ENCODE measurements at places on chromosomes 4 and X. TPM values are rescaled to one million over a fixed set of nuclear protein-coding genes. Genes with fewer than 3 reads are reported as not detected.
A peak's percentile ranks its signal among the peaks of the same experiment; 100 is the strongest.

SSX4 gene
- total RNA-seq = not detected

- DNase-seq = no peak
These were observed 37.7 kb downstream of the PARM1 start for GRCh38 chr4:74970577-74970976.

GRCh38 chr4:172149329-172149728, 336.1 kb downstream of the GALNTL6 start:
- DNase-seq = no peak

JADE3 gene
- total RNA-seq = 7.1 TPM

PCDH18 gene
- total RNA-seq = 108 TPM

DNA sequence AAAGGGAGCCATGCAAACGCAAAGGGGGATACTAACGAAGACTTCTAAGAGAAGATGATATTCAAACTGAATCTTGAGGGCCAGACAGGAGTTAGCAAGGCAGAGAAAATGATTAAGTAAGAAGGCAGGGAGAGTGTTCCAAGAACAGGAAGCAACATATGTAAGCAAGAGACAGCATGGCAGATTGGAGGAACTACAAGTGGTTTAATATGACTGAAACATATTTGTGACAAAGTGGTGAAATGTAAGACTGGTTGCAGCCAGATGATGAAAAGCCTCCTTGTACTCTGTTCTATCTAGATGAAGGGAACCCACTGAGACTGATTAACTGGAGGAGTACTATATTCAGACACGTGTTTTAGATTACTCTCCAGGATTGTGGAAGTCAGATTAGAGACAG, 116.6 kb upstream of the DIAPH2 start:
- no peak for DNase-seq

GRCh38 chrX:22882543-22882942, 117.2 kb upstream of the DDX53 start:
- no peak for DNase-seq

XAGE1A gene
- not detected for total RNA-seq

DNA sequence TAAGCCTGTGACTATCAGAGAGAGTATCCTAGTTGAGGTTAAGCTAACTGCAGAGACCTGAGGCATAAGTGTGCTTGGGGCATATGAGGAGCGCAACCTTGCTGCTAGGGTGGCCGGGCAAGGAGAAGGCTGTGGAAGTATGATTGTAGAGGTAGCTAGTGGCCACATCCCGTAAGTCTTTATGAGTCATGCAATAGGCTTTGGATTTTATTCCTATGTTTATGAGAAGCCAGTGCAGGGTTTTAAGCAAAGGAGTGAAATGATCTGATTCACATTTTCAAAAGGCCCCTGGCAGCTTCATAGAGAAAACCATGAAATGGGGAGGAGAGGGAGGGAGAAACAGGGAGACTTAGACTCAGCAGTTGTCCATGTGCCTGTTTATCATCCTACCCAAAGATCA, 92.1 kb upstream of the WDFY3 start:
- DNase-seq = no peak

DNA sequence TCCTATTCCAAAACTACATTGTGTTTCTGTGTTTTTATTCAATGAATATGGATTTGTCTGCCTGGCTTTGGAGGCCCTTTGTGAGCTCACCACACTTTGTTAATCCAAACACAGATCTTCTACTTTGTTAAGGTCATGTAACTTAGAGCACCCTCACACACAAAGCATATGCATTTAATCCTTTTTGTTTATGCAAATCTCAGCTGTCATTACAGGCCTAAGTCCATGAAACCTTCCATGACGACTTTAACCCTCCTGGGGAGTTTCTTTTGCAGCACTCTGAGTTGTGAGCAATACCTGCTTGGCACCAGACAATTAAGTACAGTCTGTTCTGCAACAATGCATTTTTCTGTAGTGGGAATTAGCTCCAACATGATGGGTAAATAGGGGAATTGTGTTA, 14.9 kb downstream of the CCSER1 start:
- DNase-seq = no peak

GRCh38 chr4:182729516-182729915, 187.7 kb downstream of the DCTD start:
- DNase-seq = no peak

GRCh38 chr4:109729718-109730618, at the start of gene PLA2G12A:
TSS of gene PLA2G12A (minus strand) at chr4:109730070. CDS start at chr4:109729809, 261 bp downstream.
- peak; percentile 82 for DNase-seq

GRCh38 chrX:101918751-101919150, 13.1 kb downstream of the ZMAT1 start:
- no peak for DNase-seq

XAGE2 gene
- total RNA-seq = not detected

- DNase-seq = no peak
These were observed 139.9 kb downstream of the CPE start for GRCh38 chr4:165518686-165519085.

VSIG4 gene
- 150 TPM for total RNA-seq

- no peak for DNase-seq
These were observed 28.8 kb upstream of the PPP2R2C start for GRCh38 chr4:6501171-6501570.

EPGN gene
- total RNA-seq = not detected

DNA sequence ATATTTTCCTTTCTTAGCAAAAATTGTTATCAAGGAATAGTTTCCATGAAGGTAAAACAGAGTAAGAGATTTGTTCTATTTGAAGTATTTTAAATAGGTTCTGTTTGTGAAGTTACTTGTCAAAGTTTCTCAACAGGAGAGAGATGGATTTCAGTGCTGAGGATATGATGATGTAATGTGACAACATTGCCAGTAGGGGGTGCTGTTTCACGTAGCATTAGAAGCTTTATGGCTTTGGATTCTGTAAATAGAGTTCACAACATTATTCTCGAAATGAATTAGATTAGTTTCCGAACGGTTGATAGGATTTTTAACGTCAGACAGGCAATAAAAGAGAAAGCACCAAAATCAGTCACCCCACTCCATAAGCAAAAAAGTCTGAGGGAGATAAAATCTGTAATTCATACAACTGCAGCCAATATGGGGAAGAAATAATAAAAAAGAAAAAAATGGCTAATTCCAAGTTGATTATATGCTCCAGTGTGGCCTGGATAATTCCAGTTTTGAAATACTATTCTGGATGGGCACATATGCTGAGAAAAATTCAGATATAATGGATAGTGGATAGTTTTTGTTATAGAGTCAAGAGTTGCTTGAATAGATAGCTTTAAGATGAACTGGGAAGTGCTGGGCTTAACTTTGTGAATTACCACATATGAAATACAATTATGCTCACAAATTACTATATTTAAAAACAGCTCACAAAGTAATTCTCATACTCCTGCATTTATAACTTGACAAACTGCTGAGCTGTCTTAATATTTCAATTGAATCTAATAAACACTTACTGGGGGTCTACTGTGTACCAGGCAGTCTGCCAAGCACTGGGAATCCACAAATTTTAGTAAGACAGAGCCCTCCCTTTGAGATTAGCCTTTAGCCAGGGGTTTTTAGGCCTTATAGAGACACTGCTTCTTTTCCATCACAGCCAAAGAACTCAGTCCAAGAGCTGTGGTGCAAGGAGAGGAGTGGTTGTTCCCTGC, 109.1 kb downstream of the GPAT3 start:
- no peak for DNase-seq

DNA sequence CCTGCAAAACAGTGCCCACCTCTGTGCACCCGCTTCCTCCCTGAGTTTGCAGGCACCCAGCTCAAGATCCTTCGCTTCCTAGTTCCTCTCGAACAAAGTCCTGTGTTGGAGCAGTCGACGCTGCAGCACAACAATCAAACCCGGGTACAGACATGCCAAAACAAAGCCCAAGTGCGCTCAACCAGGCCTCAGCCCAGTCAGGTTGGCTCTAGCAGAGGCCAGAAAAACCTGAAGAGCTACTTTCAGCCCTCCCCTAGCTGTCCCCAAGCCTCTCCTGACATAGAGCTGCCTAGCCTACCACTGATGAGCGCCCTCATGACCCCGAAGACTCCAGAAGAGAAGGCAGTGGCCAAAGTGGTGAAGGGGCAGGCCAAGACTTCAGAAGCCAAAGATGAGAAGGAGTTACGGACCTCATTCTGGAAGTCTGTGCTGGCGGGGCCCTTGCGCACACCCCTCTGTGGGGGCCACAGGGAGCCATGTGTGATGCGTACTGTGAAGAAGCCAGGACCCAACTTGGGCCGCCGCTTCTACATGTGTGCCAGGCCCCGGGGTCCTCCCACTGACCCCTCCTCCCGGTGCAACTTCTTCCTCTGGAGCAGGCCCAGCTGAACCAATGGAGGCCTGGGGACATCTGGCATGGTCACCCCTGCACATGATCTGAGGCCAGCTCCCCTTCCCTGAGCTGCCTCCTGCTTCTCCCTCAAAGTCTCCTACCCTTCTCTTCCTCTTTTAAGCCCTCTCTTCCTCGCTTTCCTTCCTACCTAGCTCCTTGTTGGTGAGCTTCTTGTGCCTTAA, 6.9 kb downstream of the APEX2 start:
- DNase-seq = no peak

DNA sequence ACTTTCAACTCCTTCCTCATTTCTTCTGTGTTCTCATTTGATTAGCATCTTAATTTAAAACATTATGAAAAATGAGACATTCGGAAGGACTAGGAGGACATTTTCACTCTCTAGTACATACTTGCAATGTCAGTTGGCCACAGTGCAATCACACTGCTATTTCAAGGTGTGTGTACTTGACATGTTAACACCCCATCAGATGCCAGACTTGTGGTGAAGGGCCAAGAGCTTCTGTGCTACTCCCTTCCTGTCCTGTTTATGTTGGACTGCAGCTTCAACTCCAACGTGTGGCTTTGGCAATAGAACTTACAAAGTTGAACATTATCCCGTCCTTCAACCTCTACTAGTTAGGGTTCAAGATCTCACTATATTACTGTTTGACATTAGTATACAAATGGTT, 221.0 kb downstream of the PALLD start:
- no peak for DNase-seq

DIPK2B gene
- total RNA-seq = 4.5 TPM

- DNase-seq = no peak
These were observed 141.3 kb downstream of the LDB2 start for GRCh38 chr4:16757080-16757521.

NAT8L gene
- total RNA-seq = 0.36 TPM

REELD1 gene
- not detected for total RNA-seq

RTL5 gene
- total RNA-seq = 2.7 TPM

DNA sequence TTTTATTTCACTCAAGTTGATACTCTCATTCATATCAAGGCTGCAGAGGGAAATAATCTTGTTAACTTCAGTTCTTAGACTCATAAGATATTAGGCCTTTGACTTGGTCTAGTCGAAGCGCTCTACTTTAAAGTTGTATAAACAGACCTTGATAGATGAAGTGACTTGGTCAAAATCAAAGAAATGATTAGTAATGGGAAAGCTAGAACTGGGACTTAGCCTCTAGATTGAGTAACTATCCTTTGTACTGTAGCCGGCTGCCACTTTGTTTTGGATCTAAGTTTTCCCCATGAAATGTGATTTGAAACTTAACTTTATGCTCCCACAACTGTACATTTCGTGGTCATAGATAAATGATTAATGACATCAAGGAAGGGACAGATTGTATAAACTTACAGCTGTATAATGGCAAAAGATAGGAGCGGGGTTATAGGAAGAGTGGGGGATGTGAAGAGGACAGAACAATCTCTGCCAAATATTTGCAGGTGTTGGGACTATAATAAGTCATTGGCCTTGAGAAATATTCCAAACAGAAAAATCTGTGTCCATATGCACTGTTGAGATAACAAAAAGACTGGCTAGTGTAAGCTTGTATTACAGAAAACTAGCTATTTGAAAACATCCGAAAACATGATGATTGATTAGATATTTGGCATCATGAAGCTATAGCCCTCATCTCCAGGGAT, 17.2 kb downstream of the MID2 start:
- DNase-seq = no peak

DNA sequence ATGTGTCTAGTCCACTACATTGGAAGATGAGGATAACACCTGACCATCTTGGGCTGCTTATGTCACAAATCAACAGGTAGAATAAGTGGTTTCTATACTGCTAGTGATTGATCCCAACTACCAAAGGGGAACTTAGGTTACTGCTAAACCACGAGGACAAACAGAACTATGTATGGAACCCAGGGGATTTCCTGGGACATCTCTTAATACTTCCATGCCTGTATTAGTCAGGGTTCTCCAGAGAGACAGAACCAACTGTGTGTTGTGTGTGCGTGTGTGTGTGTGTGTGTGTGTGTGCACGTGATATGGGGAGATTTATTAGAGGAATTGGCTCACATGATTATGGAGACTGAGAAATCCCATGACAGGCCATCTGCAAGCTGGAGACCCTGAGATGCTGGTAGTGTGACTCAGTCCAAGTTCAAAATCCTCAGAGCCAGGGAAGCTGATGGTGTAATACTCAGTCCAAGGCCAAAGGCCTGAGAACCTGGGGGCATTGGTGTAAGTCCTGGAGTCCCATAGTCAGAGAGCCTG, 16.2 kb upstream of the AFF1 start:
- DNase-seq = no peak

DNA sequence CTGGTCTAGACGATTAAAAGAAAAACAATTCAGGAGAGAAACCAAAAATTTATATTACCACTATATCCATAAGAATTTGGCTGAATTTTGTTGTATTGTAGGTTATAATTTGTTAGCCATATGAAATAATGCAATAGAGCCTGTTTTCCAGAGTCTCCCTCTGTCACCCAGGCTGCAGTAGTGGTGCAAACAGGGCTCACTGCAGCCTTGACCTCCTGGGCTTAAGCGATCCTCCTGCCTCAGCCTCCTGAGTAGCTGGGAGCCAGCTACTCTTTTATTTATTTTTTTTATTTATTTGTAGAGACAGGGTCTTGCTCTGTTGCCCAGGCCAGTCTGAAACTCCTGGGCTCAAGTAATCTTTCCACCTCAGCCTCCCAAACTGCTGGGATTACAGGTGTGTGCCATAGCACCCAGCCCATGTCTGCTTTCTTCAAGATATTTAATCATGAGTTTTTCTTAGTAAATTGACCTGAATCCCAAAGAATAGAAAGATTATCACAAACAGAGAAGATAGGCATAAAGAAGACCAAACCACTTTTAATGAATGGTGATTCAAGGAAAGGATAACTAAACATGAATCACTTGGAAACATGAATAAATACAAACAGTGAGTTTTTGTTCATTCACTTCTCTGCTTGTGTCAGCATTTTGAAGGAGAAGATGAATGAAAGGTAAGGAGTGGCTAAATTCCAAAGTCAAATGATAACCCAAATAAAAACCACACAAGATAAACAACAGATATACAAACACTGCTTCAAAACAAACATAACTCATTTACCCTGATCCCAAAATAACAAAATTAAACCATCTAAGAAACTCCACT, 82.1 kb downstream of the PPP3CA start:
- no peak for DNase-seq

CDKL5 gene
- 5.2 TPM for total RNA-seq

- DNase-seq = peak; percentile 15
These were observed 26.8 kb downstream of the C4orf50 start for GRCh38 chr4:5991405-5991804.
